ENCODE measurements at places on chromosomes 3 and 15. TPM values are rescaled to one million over a fixed set of nuclear protein-coding genes. Genes with fewer than 3 reads are reported as not detected.

Gene SLCO2A1
- total RNA-seq, result 12.0 TPM

Gene CHRM5
- total RNA-seq, result not detected

Gene ECE2
- 0.67 TPM for total RNA-seq

Gene CEMIP
- total RNA-seq, result not detected

Gene FRMD5
- total RNA-seq, result 1.2 TPM

Gene IL5RA
- 0.72 TPM for total RNA-seq

Gene SOX14
- not detected for total RNA-seq

Gene GOLGA8J
- 0.40 TPM for total RNA-seq

Gene ADAMTS17
- total RNA-seq, result 9.1 TPM

Gene OR5H2
- total RNA-seq, result not detected

Data from gastroesophageal sphincter (tissue), 4 donors.